Lower lobe of right lung (tissue), 2 donors: ENCODE measurements at places on chromosomes 12 and 14. TPM values are rescaled to one million over a fixed set of nuclear protein-coding genes. Genes with fewer than 3 reads are reported as not detected.

DNA sequence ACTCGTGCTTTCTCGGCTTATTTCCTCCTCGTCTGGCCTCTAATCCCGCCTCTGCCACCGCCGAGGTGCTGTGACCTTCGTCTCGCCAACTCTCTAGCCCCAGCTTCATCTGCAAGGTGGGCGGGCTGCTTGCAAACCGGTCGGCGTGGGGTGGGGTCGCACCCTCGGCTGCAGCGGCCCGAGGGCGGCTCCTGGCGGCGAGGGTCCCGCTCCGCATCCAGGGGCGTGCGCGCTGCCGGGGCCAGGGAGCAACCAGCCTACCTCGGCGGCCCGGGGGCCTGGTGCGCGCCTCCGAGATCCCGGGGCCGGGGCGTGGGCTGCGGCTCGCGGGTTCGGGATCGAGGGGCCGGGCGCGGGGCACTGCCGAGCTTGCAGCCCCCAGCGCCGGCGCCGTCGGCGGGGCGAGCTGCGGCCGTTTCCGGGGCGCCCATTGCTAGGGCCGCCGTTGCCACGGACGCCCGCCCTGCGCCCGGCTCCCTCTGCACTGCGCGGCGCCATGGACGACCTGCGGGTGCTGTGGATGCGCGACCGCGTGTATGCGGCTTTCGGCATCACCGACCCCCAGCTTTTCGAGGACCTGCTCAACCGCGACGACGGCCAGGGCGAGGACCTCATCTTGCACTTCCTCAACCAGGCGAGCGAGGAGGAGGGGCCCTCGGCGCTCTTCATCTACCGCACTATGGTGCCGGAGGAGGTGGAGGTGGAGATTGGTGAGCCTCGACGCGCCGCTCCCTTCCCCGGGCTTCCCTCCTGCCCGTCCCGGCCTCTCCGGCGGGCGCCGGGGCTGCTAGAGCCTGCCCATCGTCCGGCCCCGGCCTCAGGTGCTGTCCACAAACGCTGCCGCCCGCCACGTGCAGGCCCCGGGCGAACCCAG lies at the start of gene DNAH10:
TSS of gene DNAH10 (plus strand) at position 461 of the 874 bp plus-strand sequence. CDS start at position 497, 36 bp downstream.
- peak; percentile 62 for DNase-seq

- no peak for DNase-seq
Measured at GRCh38 chr12:3367750-3368444, 123.1 kb upstream of the PRMT8 start.

- DNase-seq = no peak
Measured at GRCh38 chr14:20782280-20782890, 1.3 kb downstream of the RNASE6 start.

The TMEM132C gene
- total RNA-seq = 1.6 TPM

- no peak for DNase-seq
Measured at GRCh38 chr14:70894868-70895267, 12.4 kb upstream of the PCNX1 start.

DNA sequence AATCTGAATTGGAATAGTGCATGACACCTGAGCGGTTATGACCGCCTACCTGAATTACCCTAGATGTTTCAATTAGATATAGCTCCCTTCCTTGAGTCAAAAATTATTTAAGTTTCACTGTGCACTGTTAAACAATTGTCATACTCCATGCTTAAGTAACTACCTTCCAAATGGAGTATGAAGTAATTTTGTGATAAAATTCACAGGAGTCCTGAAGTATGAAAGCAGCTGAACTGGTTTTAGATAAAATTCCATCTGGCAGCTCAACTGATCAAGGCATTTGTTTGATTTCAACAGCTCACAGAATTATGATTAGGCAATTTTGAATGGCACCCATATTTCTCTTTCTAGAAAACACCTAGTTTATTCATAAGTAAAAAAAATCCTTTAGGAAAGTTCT lies 19.5 kb downstream of the PRICKLE1 start:
- no peak for DNase-seq

The HOTAIR gene
- not detected for total RNA-seq

DNA sequence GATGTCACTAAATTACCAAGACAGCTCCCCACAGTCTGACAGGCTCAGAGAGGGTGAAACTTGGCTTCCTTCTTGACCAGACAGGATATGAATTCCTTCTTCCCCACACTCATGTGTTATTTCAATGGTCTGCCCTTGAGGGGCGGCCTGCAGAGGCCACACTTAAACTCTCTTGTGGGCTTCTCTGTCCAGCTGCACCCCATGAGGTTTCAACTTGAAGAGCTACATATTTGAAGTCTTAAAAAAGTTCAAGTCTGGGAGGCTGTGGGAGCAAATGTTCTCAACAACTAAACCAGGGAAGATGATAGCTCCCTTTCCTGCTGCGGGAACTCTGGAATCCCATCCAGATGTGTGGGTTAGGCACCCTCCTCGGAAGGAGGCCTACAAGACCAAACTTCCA lies 98.3 kb downstream of the TTC7B start:
- no peak for DNase-seq

- no peak for DNase-seq
Measured at GRCh38 chr12:108356835-108357806, 18.0 kb upstream of the CMKLR1 start.

DNA sequence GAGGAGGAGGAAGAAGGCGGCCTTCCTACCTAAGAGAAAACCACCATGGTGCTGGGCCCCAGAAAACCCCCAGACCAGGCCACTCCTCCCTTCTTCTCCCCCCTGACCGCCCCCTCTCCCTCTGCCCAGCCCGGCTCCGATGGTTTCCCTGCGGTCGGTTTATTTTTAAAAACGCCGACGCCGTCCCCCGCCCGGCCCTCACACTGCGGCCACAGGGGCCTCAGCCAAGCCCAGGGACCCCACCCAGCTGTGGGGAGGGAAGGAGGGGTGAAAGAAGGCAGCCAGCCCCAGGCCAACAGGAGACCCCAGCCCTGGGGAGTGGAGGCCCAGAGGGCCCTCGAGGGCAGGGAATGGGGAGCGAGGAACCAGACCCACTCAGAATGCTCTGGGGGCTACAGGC lies 3.4 kb downstream of the SP7 start:
- no peak for DNase-seq

- no peak for DNase-seq
Measured at GRCh38 chr14:58085877-58086276, 66.1 kb downstream of the ARMH4 start.

The GSC gene
- total RNA-seq = 0.50 TPM

The CCDC184 gene
- 1.0 TPM for total RNA-seq

DNA sequence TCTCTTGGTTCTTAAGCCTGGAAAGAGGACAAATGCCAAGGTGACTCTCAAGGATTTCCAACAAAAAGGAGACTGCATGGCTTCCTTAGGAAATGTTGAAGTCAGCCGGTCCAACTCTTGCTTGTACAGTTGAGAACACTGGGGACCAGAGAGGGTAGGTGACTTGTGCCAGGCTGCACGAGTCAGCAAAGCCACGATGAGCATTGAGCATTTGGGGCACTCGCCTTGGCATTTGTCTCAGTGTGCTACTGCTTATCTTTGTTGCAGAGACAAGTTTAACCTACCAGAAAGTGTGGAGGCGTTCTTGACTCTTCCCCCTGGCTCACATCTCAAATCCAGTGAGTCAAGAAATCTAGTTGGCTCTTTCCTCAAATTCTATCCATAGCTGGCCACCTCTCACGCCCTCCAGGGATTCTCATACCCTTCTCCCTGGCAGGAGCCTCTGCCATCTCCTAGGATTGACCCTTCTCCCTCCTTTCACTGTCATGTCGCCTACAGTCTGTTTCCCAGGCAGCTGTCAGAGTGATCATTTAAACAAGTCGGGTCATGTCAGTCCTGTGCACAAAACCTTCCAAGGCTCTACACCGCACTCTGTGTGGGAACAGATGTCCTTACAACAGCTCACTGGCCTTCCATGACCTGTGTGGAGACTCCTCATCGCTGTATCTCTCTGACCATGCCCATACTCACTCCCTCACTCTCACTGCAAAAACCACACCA lies 17.2 kb upstream of the KRT83 start:
- DNase-seq = no peak

The SDR39U1 gene
- total RNA-seq = 61.6 TPM

GRCh38 chr14:81452341-81453133 lies 52.4 kb upstream of the STON2 start:
- no peak for DNase-seq

- DNase-seq = no peak
Measured at GRCh38 chr14:50763382-50764007, 67.5 kb downstream of the NIN start.

- DNase-seq = no peak
Measured at GRCh38 chr14:45287610-45288009, 34.6 kb upstream of the MIS18BP1 start.

DNA sequence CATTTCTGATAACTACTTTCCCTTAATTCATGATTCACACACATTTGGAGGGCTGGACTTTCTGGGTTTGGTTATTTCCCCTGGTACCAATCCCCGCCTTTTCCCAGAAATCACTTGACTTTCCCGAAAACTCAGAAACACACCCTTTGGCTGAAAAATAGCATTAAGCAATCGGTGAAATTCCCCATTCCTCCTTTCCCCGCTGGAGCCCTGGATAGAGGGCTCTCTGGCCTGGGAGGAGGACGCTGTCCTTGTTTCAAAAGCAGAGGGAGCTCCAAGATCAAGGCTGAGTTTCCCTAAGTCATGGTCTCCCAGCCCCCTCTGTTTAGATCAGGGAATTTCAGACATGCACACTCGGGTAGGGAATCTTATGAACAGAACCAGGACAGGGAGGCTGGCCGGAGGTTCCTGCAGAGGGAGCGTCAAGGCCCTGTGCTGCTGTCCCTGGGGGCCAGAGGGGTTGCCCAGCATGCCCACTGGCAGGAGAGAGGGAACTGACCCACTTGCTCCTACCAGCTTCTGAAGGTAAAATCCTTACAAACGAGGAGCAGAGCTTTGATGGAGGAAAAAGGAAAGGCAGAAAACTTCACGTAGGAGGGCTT lies at the start of gene C1S:
TSS of gene C1S (plus strand) at position 366 of the 602 bp plus-strand sequence. CDS start 1,195 bp downstream, outside the sequence.
- peak; percentile 48 for DNase-seq

GRCh38 chr14:72830786-72831594 lies 62.9 kb downstream of the DPF3 start:
- no peak for DNase-seq

The RHOJ gene
- total RNA-seq = 29.2 TPM

- DNase-seq = no peak
Measured at GRCh38 chr14:51726166-51726899, 74.6 kb downstream of the FRMD6 start.

The KCNK10 gene
- total RNA-seq = not detected
